CD4-positive, alpha-beta T cell treated with Interleukin-1 beta for 1 hour (primary cell): ENCODE measurements at places on chromosomes 1 and 21.

- no peak for DNase-seq
These were observed 1502.5 kb downstream of the KCNT2 start for GRCh38 chr1:195105773-195106172.

DNA sequence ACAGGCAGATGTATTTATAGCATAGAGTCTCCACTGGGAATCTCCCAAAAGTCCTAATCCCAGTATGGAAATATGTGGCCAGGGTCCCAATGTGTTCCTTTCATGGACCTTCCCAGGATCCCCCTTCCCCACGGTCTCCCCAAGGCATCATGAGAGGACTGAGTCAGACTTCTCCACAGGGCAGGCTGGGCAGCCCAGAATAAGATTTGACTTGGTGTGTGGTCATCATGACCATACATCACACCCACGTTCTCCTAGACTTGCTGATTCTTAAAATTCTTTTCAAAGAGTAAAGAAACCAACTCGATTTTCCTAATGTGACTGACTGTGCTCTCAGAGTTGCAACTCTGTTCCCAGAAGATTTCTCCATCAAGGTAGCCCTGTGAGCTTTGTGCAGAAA is 93.9 kb upstream of the CD34 start:
- no peak for DNase-seq

- DNase-seq: no peak
These were observed 1260.7 kb upstream of the PRMT6 start for GRCh38 chr1:105795741-105796140.

DNA sequence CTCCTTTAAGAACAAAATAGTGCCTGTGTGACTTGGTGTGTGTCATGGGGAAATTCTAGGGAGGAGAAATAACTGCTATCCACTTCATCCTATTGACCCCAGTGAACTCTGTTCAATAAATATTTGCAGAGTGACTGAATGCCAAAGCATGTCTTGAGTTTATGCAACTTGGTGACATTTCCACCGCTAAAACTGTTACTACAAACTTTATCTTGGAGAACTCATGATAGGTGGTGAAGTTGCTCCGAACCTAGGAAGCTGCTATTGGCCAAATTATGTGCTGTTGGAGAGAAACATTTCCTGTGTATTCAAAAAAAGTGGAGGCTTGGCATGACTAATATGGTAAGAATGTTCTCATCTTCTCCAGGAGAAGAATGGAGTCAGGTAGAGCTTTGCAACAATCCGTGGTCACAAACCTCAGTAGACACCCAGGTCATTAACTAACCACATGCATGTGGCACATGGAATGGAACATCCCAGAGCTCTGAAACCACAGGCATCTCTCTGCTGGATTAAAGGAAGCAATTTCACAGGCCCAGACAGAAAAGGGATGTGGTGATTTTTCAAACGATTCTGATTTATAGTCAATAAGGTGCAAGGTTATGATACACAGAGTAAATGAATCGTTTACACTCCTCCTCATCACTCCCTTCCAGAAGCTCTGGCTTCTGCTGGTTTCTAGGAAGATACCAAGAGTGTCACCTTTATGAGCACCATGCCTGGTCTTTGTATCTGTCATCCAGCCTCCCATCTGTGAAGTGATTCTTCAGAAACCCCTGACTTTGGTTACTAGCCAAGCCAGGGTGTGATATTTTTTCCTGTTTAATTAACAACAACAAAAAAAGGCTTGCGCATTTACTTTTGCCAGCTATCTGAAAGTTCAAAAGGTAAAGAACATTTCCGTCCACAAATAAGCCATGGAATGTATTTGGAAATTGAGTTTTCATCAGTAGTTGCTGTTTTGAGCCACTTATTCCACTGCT is 361.1 kb downstream of the TGFB2 start:
- DNase-seq: no peak

DNA sequence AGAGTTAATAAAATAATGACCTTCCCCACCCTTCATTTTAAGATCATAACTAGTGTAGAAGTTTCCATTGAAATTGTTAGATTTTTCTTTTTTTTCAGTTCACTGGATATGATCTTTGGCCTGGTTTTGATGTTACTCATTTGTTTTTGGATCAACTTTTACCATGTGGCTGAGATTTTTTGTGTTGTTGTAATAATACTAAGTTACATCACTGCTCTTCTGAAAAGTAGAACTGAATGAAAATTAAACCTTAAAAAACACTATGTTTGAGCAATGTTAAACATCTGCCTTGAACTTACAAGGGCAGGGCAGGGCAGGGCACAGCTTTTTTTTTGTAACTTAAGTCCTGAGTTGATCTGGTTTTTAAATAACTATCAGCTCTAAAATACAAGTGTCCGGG is 204.8 kb upstream of the ADAMTS5 start:
- no peak for DNase-seq

DNA sequence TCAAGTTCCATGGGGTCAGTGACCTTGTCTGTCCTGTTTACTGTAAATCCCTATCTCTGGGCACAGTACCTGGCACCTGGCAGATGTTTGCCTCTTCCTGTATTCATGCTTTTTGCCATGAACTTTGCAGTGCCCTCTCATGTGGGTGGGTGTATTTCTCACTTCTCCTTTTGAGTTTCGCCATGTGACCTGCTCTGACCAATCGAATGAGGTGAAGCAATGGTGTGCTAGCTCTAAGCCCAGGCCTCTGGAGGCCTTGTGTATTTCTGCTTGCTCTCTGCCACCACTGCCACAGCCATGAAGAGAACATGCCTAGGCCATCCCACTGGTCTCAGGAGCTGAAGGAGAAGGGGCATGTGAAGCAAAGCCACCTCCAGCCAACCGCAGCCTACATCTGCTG is 185.5 kb upstream of the ZC3H12A start:
- no peak for DNase-seq

GRCh38 chr1:20732588-20733359 is at the start of gene SH2D5:
SH2D5 (minus strand) TSS chr1:20732703; CDS start chr1:20728044, 4,659 bp downstream.
- peak; percentile 70 for DNase-seq

DNA sequence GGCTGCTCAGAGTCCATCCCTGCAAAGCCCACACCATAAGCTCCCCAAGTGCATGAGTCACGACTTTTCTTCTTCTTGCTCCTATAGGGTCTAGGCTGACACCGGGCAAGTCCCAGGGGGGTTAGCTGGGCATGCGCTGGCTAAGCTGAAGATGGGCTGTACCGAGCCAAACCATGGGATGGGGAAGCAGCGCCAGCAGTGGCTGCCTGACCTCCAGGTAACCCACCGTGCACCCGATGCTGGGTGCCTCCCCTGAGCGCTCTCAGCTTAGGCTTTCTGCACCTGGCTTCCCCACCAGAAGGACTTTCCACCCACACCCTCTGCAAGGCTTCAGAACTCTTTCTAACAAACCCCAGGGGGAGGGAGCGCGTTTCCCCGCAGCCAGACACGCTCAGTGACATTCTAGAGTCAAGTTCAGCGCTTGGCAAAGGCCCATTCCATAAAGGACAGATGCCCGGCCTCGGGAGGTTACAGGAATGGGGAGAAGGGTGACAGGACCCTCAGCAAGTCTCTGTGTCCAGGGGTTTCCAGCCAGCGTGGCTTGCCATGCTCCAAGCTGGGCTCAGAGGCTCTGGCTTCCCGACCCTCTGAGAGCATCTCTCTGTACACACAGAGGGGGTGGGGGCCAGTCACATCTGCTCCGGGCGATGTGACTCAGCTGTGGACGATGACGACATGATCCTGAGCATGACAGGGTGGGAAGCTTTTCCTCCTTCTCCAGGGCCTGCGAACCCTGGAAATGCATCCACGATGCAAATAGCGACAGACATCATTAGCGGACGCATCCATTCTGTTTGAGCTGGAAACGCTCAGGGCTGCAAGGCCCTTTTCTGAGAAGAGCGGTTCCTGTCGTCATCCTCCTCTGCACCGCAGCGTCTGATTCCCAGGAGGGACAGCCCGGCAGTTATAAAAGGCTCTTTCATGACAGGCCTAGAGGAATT is 107.8 kb downstream of the SIK1 start:
- no peak for DNase-seq

- DNase-seq: no peak
These were observed 394.5 kb downstream of the ADGRL2 start for GRCh38 chr1:82195245-82195644.

GRCh38 chr1:95554408-95554807 is 320.4 kb downstream of the RWDD3 start:
- DNase-seq: no peak

GRCh38 chr1:167428395-167428794 is 89.9 kb downstream of the CD247 start:
- no peak for DNase-seq

GRCh38 chr1:19287436-19288185 is 959 bp downstream of the AKR7A3 start:
- DNase-seq: no peak

- no peak for DNase-seq
These were observed 23.9 kb upstream of the KCTD3 start for GRCh38 chr1:215543191-215543606.

- peak; percentile 50 for DNase-seq
These were observed at the start of gene MOV10 for GRCh38 chr1:112674440-112674985. MOV10 (plus strand) TSS chr1:112674659; CDS start chr1:112674913, 254 bp downstream.

DNA sequence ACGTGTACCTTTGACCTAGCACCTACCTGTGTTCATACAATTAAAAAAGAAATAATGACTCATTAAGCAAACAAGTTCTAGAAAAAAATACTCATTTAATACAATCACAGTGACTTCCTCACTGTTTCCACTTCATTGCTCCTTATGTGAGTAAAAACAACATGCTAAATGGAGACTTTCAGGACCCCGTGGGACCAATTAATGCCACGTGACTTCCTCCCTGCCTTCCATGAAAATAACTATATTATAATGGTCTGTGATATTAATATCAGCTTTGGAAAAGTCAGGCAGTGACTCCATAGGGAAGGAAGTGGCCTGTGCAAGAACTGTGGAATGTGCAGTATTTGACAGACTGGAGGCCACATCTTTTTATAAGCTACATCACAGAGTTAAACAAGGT is 337.8 kb downstream of the HLX start:
- DNase-seq: no peak

GRCh38 chr1:237681210-237681609 is 209.5 kb downstream of the ZP4 start:
- no peak for DNase-seq

- DNase-seq: peak; percentile 7
These were observed 843 bp downstream of the DIP2A start for GRCh38 chr21:46459356-46460112.

GRCh38 chr21:31862078-31862477 is 10.7 kb upstream of the HUNK start:
- DNase-seq: no peak

- no peak for DNase-seq
These were observed 19.8 kb downstream of the NPR1 start for GRCh38 chr1:153698020-153698922.

- peak; percentile 67 for DNase-seq
These were observed 188.9 kb upstream of the EDN2 start for GRCh38 chr1:41673378-41673777.

DNA sequence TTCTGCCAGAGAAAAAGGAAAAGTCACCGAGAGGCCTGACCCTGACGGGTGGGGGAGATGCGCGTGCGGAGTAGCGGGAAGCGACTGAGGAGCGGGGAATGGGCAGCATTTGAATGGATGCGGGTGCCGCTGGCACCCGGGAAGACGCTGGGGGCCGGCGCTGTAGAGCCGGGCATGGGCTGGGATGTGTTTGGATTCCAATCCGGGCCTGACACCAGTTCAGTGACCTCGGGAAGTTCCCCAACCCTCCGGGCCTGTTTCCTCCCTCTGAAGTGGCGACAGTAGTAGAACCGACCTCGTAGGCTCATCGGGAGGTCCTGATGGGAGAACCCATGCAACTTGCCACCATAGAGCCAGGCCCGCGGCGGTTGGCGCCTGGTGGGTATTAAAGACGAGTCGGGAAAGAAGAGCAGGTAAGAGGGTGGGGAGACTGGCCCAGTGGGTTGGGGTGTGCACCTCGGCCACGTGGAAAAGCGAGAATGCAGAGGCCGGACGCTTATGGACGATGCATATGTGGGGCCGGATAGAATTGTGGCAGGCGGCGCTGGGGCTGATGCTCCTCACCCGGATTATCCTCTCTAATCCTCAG is 642 bp upstream of the SLC16A1 start:
- DNase-seq: peak; percentile 49

- peak; percentile 33 for DNase-seq
These were observed 19.6 kb upstream of the ZNF648 start for GRCh38 chr1:182080955-182081582.

DNA sequence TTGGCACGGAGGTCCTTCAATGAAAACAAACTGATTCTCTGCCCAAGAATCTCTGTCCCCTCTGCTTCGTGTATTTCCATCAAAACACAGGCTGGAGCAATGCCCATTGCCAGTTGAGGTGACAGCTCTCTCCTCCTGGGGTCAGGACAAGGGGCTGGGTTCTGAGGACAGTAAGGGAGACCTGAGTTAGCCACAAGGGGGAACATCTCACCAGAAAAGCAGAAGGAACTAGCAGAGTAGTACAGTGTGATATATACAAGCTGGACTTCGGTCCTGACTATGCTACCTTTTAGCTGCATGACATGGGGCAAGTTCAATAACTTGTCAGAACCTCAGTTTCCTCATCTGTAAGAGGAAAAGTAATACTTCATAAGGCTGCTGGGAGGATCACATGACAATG is 50.3 kb downstream of the SYT2 start:
- no peak for DNase-seq

- no peak for DNase-seq
These were observed 12.7 kb upstream of the C1orf159 start for GRCh38 chr1:1128454-1129139.

DNA sequence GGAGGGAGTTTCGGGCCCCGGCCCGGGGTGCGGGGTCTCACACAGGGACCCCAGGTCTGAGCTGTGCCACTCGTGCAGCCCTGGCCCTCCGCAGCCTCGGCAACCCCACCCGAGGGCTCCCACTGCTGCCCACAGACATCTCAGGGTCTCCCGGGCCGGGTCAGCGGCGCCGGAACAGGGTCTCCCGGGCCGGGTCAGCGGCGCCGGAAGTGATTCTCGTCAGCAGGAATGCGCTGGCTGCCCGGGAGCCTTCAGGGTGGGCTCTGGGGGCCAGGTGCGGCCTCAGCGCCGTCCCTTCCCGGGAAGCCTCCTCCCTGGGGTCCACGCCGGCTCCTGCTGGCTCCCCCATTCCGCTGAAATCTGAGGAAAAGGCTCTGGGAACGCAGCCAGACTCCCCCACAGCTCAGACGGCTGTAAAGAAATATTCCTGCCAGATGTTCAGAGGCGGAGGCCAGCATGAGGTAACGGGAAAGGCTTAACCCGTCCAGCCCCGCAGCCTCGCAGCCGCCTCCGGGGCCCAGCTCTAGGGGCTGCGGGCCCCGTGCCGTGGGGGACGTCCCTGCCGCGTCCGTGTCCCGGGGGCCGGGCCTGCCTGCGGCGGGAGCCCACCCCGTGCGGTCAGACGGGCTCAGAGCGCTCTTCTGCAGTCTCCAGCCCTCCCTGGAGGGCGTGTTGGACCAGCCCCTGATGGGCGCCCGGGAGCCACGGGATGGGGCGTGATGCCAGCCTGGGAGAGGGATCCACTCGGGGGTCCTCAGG is 8.7 kb upstream of the COL6A1 start:
- DNase-seq: no peak

- DNase-seq: no peak
These were observed 23.2 kb upstream of the RGSL1 start for GRCh38 chr1:182426442-182427430.
